ENCODE measurements at places on chromosomes 2 and 18.

- DNase-seq = no peak
Measured at GRCh38 chr2:149819356-149819957, 231.9 kb upstream of the MMADHC start.

GRCh38 chr2:86788881-86789686 lies 1.6 kb downstream of the CD8A start:
- no peak for DNase-seq

GRCh38 chr2:66987733-66988132 lies 409.4 kb upstream of the ETAA1 start:
- DNase-seq = no peak

DNA sequence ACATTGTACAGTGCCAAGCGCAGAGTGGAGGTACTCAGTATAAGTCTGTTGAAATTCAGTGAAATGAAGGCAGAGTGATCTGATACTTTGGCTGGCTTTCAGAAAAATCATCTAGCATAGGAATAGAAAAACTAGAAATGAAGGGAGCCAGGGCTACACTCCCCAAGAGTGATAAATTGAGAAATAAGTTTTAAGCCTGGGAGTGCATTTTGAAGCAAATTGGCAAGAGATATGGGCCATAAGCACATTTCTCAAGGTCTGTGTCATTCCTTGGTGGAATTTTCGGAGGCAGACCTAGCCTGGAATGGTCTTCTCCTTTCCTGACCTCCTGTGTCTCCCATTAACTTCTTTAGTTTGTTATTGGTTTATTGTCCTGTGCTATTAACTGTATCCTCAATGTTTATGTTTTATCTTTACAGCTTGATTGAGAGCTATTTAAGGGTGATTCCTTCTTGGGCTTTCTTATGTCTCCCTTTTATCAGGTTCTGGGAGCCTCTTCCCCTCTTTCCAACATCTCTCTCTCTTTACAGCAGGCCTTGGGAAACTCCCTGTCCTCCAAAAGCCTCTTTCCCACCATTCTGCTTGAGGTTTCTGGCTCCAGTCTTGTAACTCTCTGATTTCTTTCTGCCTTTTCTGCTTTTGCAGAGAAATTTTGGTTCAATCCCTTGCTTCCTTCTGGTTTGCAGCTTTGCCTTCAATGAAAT lies 649.5 kb downstream of the SLC4A3 start:
- no peak for DNase-seq

DNA sequence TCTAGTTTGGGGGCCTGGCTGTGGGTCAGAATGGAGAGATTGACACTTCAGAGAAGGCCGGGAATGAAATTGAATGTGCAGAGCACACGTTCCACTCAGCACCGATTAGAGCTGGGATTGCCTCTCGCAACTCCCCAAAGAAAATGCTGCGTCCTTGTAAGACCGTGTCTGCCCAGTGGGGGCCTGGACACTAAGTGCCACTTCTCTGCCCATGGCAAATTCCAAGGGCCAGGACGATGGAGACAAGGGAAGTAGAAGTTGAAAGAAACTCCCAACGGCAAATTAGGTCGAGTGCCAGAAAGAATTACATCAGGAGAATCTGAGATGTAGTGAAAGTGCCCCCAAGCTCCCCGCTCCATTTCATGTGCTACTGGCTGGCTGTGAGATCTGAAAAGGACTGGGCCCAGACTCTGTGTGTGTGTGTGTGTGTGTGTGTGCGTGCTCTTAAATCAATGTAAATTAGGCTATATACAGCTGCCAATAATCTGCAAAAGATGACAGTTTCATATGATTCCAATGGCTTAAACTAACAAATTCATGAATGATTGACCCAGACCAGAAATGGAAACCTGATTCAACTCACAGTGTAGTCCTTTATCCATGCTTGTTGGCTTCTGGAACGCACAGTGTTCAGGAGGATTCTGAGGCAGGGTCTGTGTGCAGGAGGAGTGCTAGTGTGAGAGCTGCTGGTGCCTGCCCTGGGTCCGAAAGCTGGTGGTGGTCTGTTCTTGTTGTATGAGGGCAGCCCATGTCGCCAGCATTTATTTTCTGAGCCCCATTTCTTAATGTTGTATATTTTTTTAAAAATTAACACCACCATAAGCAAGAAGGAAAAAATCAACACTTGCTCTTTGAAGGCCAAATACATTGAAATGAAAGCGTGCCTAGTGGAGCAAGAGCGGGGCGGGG lies 234.3 kb downstream of the AGAP1 start:
- DNase-seq = no peak

- DNase-seq = no peak
Measured at GRCh38 chr2:280650-281110, 7.2 kb downstream of the ALKAL2 start.

- DNase-seq = no peak
Measured at GRCh38 chr18:77124452-77124922, 8.1 kb downstream of the MBP start.

Measured in SW 1271 (cell line).